AG09319 (cell line): ENCODE measurements at places on chromosomes 4 and X.
A peak's percentile ranks its signal among the peaks of the same experiment; 100 is the strongest.

GRCh38 chr4:66949419-66949818, 595.9 kb downstream of the CENPC start:
- no peak for DNase-seq

GRCh38 chr4:80585542-80585941, 250.0 kb downstream of the CFAP299 start:
- DNase-seq: no peak

DNA sequence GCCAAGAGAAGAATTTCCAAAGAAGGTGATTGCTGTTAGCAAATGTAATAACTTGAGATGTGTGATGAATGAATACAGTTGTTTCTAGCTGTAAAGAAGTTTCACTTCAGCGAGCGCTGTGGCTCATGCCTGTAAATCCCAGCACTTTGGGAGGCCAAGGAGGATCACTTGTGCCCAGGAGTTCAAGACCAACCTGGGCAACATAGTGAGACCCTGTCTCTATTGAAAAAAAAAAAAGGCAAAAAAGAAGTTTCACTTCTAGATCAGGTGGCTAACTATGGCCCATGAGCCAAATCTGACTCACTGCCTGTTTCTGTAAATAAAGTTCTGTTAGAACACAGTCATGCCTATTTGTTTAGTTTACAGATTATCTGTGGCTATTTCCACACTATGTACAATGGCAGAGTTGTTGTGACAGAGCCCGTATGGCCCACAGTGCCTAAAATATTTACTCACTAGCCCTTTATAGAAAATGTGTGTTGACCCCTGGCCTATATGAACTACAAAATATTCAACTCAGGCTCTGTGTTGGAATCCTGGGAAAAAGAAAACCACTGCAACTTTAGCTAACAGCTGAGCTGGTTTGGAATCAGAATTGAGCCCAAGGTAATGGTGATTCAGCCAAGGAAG, 54.1 kb upstream of the PRPS1 start:
- peak; percentile 22 for DNase-seq

DNA sequence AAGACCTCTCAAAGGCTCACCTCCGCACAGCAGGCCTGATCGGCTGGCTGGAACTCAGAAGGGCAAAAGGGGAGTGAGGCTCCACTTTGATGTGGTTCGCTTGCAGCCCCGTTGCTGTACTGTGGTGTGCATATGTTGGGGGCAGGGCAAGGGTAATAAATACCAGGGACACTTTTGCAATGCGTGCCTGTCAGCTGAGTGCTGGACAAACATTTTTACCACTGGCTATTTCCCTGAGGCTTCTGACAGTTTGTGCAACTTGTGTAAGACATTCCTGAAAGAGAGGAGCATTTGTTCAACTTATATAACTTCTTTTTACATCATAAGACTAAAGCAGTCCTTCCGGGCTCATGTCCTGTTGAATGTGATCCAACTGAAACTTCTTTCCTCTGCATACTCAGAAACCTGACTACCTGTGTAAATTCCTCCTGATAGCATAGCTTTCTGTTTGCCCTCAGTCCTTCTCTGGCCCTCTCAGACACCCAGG, 82.3 kb downstream of the SPRY1 start:
- no peak for DNase-seq

- no peak for DNase-seq
Observed at GRCh38 chrX:43589735-43590134, 66.4 kb upstream of the MAOA start.

GRCh38 chr4:28490669-28491068, 1630.0 kb downstream of the STIM2 start:
- no peak for DNase-seq

DNA sequence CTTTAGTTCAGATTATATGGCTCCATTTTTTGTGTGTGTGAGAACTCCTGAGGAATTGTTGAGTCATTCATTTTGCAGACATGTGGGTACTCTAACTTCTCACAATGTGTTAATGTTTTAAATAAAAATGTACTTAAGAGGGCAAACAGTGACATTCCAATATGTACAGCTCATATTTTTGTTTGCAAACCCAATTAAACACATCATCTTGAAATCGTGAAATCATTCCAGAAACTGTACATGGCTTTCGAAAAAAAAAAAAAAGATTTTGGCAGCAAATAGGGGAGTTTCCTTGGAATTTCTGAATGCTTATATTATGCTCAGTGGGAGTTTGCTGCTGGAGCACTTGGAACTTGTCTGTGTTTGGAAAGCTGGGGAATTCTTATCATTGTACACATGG, 85.0 kb downstream of the HPGD start:
- no peak for DNase-seq

- DNase-seq: no peak
Observed at GRCh38 chr4:180281724-180282123, 1961.5 kb upstream of the TENM3 start.

DNA sequence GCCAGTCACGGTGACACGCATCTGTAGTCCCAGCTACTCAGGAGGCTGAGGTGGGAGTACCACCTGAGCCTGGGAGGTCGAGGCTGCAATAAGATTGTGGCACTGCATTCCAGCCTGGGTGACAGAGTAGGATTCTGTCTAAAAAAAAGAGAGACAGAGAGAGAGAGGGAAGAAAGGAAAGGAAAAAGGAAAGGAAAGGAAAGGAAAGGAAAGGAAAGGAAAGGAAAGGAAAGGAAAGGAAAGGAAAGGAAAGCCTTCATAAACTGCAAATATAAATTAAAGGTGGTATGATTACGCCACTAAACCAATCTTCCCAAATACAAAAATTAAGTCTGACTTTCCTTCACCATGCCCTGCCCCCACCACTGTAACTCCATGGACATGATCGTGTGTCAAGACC, 259.3 kb upstream of the GATB start:
- no peak for DNase-seq

DNA sequence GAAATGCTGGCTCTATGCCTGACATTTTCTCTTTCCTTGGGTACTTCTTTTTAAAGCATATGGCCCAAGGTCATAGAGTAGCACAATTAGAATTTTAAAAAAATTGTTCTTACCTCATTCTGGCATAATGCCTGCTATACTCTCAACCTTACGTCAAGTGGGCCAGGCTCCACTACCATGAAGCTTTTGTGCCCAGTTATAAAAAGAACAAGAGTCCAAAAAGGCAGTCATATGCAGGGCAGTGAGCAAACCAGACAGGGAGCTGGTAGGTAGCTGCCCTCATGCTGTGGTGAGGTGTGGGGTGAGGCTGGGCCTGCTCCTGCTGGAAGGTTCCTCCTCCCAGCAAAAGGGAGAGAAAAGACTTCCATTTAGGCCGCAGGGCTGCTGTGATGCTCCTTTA, 64.4 kb upstream of the UCP1 start:
- no peak for DNase-seq

GRCh38 chr4:151882072-151882803, 121.4 kb upstream of the GATB start:
- no peak for DNase-seq

DNA sequence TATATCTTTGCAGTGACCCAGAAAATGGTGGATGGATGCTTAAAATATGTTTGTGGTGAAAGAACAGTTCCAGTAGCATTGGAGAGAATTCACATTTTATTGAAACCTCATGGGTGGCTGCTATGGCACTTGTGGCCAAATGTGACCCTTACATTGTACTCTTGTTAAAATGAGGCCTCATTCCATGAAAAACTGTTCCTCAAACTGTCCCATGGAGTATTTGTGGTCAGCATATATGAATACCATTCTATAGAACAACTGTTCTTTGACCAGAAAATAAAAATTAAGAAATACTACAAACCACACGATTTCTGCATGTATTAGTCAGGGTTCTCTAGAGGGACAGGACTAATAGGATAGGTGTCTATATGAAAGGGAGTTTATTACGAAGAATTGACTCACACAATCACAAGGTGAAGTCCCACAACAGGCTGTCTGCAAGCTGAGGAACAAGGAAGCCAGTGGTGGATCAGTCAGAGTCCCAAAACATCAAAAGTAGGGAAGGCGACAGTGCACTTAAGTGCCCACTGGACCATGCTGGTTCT, 35.1 kb downstream of the GEMIN8 start:
- no peak for DNase-seq

- DNase-seq: no peak
Observed at GRCh38 chr4:109631532-109632108, 71.6 kb downstream of the MCUB start.

GRCh38 chrX:37976153-37976552, 30.2 kb upstream of the SYTL5 start:
- no peak for DNase-seq

DNA sequence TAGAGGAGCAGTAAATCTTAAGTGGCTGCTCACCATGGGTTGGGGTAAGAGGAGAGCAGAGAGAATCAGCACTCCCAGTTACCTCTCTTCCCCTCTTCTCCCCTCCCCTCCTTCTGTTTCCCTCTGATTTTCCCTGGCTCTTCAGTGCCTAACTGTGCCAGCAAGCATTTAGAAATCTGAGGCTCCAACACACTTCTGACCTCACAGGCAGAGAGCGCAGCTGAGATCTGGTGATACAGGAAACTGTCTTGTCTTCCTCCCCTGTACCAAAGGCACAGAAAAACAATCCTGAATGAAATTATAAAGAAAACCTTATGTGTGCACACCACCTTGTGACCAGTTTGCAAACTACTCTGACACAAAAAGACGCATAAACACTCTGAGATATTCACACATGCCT, 82.4 kb upstream of the SMIM10 start:
- DNase-seq: no peak

DNA sequence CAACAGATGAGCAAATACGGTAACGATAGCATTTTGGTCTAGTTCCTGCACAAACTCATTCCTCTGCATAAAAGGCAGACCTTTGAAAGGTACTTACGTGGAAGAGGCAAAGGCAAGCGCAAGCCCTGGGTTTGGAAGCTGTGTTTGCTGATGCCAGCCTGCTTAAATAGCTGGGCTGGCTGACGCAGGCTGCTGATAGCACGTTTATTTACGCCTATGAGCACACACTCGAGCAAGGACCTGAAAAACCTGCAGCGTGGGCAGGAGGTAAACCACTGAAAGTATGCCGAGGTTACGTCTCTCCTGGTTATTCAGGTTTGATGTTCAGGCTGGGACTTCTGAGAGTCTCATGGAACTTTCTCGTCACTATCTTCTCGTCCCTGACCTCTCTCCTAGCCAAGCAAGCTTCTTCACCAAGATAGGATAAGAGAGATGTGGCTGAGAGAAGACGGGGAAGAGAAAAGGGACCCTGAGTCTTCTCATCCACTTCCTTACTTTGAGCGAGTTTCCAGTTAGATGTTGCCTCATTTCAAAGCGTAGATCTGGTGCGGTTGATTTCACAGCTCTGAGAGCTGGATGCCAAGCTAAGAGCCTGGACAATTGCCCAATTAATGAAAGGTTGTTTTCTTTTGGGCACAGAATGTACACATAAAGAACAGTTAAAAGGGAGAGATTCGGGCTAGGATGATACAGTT, at the start of gene HOPX:
Gene HOPX, minus strand, starts transcription at position 139 of the 695 bp plus-strand sequence. CDS start 23,480 bp downstream, outside the sequence.
- DNase-seq: no peak

GRCh38 chr4:26139310-26139924, 181.4 kb upstream of the RBPJ start:
- no peak for DNase-seq

DNA sequence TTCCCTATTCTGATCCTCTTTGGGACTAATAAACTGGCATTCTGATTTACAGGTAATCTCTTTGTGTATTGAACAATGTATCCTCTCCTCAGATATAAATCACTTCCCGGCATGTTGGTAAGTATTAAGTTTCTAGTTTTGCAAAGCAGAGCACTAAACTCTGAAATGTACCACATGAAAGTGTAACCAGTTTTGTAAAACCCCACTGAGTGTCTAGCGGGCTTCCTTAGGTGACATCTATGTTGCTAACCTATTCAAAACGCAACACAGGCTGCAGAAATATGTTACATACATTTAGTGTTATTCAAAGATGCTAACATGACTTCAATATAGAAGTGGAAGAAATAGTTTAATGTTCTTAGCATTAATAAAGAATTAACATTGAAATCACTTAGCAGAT, 25.2 kb downstream of the DNAJB14 start:
- DNase-seq: no peak

DNA sequence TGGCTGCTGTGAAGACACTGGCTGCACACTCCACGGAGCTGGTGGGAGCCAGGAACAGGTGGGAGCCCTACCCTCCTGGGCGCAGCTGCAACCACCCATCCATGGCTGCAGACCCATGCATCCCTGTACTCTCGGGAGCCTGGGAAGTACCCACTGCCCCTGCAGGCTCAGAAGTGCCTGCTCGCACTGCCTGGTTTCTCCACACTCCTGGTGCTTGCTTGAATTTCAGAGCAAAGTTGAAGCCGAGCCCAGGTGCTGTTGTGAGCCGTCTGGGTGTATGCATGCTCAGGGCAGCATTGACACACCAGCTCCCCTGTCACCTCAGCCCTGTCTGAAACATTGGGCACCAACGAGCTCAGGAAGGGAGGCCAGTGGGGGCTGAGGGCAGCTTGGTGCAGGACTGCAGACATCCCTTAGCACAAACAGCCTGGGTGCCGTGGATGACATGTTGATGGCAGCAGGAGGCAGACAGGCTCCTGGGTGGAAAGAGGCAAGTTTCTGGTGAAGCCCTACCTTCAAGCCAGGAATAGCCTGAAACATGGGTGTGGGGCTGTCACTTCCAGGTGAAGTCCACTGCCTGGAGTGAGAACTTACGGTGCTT, 585.9 kb downstream of the PCDH18 start:
- no peak for DNase-seq

- DNase-seq: no peak
Observed at GRCh38 chr4:81505004-81505598, 33.4 kb upstream of the RASGEF1B start.

- no peak for DNase-seq
Observed at GRCh38 chrX:55648434-55648833, 25.2 kb downstream of the FOXR2 start.

DNA sequence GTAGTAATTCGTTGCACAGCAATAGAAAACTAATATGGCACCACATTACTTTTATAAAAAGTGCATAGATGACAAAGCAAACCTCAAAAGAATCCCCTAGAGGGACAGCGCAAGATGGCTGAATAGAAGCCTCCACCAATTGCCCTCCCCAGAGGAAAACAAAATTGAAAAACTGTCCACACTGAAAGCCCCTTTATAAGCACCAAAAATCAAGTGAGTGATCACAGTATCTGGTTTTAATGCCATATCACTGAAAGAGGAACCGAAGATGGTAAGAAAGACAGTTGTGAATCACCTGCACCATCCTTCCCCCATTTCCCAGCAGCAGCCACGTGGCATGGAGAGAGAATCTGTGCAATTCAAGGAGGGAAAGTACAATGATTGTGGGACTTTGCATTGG, 522.2 kb downstream of the GLUD2 start:
- DNase-seq: no peak

DNA sequence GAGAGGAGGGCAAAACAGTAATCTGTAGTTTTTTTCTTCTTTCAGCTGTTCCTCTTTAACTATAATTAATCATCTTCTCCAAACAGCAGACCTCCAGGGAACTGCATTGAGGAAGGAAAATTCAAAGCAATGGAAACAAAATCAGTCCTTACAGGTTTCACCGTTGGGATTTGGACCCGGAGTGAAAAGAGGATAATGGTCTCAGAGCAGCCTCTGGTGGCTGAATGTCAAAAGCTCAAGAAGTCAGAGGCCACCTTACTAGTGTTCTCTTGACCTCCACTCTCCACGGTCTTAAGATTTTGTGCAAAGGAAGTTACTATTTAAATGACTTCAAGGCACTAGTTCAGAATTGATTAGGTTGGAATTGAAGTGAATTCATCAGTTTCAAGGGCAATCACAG, 16.0 kb upstream of the MID1 start:
- DNase-seq: no peak

- no peak for DNase-seq
Observed at GRCh38 chr4:41160856-41161255, 53.5 kb downstream of the APBB2 start.
